ENCODE measurements at places on chromosomes 4 and X. TPM values are rescaled to one million over a fixed set of nuclear protein-coding genes. Genes with fewer than 3 reads are reported as not detected.

Gene PRSS12
- 5.0 TPM for total RNA-seq

Gene FANCB
- 15.2 TPM for total RNA-seq

Gene GABRG1
- total RNA-seq: 0.09 TPM

Gene GPAT3
- 0.33 TPM for total RNA-seq
